MG63 (cell line): ENCODE measurements at places on chromosomes 6 and 20. TPM values are rescaled to one million over a fixed set of nuclear protein-coding genes. Genes with fewer than 3 reads are reported as not detected.
A peak's percentile ranks its signal among the peaks of the same experiment; 100 is the strongest.

DNA sequence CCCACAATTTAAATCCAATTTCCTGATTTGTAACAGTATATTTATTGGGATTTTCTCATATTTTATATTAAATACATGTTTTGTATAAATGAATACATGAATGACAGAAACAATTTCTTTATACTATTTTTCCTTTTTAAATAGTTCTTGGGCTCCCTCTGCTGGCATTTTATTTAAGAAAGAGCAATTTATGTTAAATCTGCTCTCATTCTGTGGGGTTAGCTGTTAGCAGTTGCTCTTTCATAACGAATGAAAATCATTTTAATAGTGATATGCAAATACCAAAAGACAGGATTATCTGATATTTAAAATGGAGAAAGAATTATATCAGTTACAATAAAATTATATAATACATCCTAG lies 118.3 kb downstream of the RALGAPA2 start:
- DNase-seq = no peak

DNA sequence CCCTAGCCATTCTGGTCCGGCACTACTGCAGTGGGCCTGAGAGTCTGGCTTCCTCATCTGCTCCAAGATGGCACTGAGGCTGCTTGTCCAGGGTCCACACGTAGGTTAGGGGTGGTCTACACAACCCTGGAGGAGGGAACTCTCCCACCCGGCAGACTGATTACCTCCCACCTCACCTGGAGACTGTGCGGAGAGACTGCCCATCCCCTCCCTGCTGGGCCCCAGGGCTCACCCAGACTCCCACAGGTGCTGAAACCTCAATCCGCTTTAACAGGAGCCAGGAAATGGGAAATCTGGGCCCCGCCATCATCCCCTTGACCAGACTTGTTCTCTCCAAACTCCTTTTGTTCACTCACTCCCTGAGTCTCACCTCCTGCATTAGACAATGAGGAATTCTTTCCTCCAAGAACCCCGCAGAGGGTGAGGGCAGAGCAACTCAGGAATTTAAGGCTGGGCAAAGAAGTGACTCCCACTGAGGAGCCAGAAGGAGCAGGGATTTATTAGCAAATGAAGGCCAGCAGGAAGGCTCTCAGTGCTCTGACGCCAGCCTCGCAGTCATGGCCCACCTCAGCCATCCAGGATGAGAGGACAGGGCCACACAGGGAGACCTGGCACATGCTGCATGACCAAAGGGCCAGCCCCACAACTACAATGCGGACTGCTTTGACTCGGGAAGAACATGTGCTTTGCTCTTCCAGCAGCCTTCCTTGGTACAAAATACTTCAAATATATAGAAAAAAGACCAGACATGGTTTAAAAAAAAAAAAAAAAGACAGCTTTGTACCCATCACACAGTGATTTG lies 53.0 kb downstream of the CDK5RAP1 start:
- DNase-seq = no peak

GRCh38 chr20:20407891-20408805 lies 40.2 kb downstream of the INSM1 start:
- no peak for DNase-seq

GRCh38 chr6:19320111-19320581 lies 517.0 kb upstream of the ID4 start:
- no peak for DNase-seq

DNA sequence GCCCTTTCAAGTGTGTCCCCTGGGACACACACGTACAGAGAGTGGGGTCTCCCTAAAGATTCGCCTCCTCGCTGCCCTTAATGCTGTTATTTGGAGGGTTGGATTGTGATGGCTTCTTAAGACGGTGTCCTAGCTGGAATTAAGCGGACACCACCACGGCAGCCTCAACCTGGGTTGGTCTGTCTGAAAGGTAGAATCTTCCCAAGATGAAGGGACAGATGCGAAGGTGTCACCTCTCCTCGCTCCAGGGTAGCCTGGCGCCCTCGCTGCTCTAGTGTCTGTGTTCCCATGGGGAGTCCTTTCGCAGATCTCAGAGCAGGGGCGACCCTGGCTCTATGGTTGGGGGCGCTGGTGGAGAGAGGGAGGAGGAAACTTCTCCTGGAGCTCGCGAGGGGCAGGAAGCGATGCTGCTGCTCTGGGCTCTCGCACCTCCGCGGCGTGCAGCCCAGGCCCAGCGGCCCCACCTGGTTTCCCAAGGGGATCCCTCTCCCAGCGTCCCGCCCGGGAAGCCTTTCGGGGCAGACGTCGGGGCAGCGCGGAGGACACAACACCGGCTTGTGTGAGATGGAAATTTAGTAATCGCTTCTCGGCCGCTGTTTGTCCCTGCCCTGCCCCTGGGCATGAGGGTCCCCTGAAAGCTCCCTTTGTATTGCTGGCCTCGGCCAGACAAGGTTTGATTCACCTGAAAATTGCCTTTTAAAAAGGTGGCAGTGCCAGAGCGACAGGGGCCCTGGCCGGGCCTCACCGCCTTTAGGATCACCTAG lies 1.7 kb downstream of the RSPO3 start:
- no peak for DNase-seq

GRCh38 chr6:18347021-18347577 lies 40.1 kb upstream of the RNF144B start:
- DNase-seq = peak; percentile 57

- no peak for DNase-seq
These were observed 86.6 kb upstream of the STXBP5 start for GRCh38 chr6:147117580-147117979.

- no peak for DNase-seq
These were observed 87.1 kb downstream of the PREX1 start for GRCh38 chr20:48740712-48741111.

GRCh38 chr6:70673601-70674000 lies 5.9 kb downstream of the SMAP1 start:
- no peak for DNase-seq

GRCh38 chr6:157911278-157911677 lies 70.4 kb upstream of the SYNJ2 start:
- no peak for DNase-seq

- DNase-seq = no peak
These were observed 2.7 kb upstream of the TUBB2A start for GRCh38 chr6:3159805-3160781.

- DNase-seq = no peak
These were observed 7.9 kb upstream of the FAM210B start for GRCh38 chr20:56350842-56351241.

DNA sequence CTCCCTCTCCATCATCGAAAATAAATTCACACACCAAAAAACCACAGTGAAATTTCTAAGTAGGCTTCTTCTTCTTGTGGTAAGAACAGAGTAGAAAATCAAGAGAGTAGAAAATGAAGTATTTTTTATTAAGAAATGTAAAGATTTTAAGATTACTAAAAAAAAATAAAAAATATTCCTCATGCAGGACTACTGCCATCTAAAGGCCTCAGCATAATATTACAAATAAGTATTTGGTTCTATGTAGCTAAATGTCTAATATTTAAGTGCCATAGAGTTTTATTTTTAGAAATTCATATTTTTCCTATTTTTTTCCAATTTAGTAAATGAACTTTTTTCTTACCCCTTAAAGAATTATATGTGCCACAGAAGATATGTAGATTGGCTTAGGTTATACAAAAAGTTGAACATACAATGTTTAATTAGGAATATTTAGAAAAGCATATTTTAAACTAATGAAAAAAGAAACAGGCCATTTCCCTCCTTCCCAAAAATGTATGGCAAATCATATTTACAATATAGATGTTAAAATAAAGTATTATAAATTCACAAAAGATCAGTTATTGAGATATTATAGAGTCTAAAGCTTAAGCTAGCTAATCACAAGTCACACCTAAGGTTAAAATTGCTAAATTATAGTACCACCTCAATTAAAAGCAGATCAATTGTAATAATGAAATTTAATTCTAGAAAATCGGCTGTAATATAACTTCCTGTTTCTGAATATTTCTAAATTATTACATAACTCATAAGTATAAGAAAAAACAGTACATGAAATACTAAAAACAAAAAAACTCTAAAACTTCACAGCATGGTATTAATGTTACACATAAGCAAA lies 3.5 kb upstream of the NT5DC1 start:
- DNase-seq = no peak

DNA sequence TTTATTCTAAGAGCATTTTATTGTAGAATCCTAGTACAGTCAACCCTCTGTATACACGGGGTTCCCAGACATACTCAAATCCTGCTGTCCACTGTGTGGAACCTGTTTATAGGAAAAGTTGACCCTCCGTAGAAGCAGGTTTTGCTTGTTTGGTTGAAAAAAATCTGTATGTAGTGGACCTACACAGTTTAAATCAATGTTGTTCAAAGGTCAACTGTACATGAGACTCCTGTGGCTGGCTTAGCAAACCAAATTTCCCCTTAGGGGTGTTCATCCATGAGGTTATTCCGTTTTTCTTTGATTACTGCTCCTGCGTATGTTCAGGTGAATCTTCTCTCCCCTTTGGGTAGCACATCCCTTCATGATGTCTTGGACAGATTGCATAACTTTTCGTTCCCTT lies 387.0 kb upstream of the ZFP64 start:
- no peak for DNase-seq

DNA sequence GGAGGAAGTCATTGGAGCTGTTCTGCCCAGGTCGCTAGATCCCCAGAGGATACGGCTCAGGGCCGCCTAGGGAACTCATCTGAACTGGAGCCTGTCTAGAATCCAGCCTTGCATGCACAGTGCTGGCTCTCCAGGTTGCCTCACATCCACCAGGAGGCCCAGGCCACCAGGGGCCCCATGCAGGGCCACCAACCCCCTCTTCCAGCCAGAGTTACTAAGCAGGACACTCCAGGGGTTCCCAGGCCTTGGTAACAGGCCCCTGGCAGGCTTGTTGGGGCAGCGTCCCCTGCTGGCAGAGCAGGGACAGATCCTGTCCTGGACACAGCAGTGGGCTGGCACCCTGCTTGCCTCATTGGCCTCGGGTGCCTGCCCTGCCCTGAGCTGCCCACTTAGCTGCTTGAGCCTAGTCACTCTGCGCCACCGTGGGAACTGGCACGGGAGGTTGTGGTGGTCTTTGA lies 35.3 kb downstream of the EFCAB8 start:
- DNase-seq = peak; percentile 11

GRCh38 chr6:4896401-4896800 lies 107.4 kb downstream of the RPP40 start:
- DNase-seq = no peak

DNA sequence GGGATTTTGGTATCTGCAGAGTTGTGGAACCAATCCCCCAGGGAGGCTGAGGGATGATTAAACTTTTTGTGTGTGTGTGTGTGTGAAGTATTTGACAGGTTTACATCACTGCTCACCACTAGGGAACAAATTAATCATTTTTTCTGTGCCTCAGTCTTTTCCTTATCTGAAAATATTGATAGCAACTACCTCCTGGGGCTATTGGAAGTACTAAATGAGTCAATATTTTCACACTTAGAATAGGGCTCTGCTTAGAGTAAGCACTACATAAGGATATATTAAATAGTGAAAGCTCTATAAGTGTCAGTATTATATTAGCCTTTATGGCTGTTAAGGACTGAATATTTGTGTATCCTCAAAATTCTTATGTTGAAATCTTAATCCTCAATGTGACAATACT lies 155.2 kb upstream of the UST start:
- no peak for DNase-seq

- DNase-seq = peak; percentile 52
These were observed 100.2 kb downstream of the PERP start for GRCh38 chr6:138007014-138007472.

- no peak for DNase-seq
These were observed 17.8 kb upstream of the GSTA5 start for GRCh38 chr6:52858416-52858815.

DNA sequence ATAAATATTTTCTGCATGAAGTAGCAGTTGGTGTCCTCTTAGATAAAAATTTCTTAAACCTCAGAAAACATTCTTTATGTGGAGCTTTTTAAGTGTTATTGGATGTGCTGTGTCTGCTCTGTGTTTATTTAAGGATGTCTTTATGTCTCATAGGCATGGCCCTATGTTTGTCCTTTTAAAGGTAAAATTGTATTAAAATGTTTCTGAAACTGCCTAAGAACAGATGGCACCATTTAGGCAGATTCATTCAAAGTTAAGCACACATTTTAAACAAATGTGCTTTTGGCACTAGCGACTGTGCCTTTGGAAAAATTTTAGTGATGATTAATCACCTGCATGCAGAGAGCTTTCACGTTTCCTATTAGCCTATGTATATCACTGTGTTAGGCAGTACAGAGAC lies 125.2 kb downstream of the KIF6 start:
- no peak for DNase-seq

DNA sequence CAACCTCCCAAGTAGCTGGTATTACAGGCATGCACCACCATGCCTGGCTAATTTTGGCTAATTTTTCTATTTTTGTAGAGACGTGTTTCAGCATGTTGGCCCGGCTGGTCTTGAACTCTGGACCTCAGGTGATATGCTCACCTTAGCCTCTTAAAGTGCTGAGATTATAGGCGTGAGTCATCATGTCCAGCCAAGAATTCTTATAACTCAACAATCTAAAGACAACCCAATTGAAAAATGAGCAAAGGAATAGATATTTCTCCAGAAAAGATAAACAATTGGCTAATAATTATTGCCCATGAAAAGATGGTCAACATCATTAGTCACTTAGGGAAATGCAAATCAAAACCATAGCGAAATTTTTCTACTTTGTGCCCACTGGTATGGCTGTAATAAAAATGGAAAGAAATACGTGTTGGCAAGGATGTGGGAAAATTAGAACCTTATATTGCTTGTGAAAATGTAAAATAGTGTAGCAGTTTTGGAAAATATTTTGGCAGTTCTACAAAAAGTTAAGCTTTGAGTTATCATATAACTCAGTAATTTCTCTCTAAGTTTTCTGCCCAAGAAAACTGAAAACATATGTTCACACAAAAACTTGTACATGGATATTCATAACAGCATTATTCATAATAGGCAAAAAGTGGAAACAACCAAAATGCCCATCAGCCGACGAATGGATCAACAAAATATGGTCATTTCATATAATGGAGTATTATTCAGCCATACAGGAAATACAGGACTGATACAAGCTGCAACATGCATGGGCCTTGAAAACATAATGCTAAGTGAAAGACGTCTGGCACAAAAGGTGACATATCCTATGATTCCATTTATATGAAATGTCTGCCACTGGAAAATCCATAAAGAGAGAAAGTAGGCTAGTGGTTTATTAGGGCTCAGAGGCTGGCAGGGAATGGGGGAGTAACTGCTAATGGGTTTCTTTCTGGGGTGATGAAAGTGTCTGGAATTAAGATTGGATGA lies 87.8 kb downstream of the UTRN start:
- no peak for DNase-seq

GRCh38 chr6:153084393-153084792 lies 46.7 kb downstream of the RGS17 start:
- no peak for DNase-seq

GRCh38 chr6:148827416-148828045 lies 80.7 kb downstream of the UST start:
- DNase-seq = no peak

- DNase-seq = no peak
These were observed 74.9 kb upstream of the ZNFX1 start for GRCh38 chr20:49352751-49353150.

- no peak for DNase-seq
These were observed 16.5 kb downstream of the GFRA4 start for GRCh38 chr20:3646651-3647050.

The NR2E1 gene
- total RNA-seq = 0.25 TPM in 1 of 2 replicates, not detected in the other

The BMP6 gene
- total RNA-seq = 0.74 and 0.82 TPM in 2 replicates

The CTAGE9 gene
- not detected in 2 replicates for total RNA-seq

The BMP2 gene
- 0.03 and 0.10 TPM in 2 replicates for total RNA-seq

The HMGN3 gene
- 40.3 and 50.2 TPM in 2 replicates for total RNA-seq

The MYT1 gene
- not detected in 2 replicates for total RNA-seq

The LY6G6D gene
- not detected in 2 replicates for total RNA-seq

The RSPO3 gene
- total RNA-seq = not detected in 2 replicates

The MED20 gene
- 7.7 and 13.7 TPM in 2 replicates for total RNA-seq

The IL17F gene
- not detected in 2 replicates for total RNA-seq

The SLC17A2 gene
- total RNA-seq = not detected in 2 replicates

The SMIM26 gene
- 32.8 and 200 TPM in 2 replicates for total RNA-seq

The MRPS18B gene
- 11.9 and 29.9 TPM in 2 replicates for total RNA-seq
